ENCODE measurements at places on chromosomes 2 and 18.
A peak's percentile ranks its signal among the peaks of the same experiment; 100 is the strongest.

- DNase-seq = no peak
Measured at GRCh38 chr2:190512539-190513095, 21.9 kb downstream of the NEMP2 start.

DNA sequence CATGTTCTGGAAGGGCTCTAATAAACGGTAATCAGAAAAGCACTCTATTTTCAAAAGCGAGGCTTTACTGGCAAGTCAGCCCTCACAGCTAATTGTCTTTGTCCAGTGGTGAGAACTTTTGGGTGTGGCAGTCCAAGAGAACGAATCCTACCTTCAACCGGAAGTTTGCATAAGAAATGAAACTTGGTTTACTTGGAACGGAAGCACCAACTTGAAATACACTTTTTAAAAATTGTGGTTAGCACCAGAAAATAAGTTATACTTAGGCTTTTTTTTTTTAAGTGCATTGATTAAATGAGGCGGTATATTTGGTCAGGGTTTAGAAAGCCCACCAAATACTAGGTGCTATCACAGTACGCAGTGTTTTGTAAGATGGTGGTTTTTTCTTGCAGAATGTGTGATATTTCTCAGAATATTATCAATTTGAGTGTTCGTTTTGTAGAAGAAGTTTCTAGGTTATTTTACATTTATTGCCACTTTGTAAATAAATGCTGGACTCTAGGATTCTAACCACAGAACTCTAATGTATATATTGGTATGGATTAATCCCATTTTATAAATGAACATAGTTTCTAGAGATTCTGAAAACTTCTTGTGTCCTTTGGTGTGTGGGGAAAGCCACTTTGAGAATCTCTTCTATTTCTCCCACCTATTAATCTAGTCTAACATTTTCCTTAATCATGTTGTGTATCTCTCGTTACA, 1.2 kb downstream of the MYL12A start:
- peak; percentile 56 for DNase-seq

- DNase-seq = no peak
Measured at GRCh38 chr2:226273440-226273839, 526.2 kb downstream of the IRS1 start.

GRCh38 chr2:41907771-41908207, 140.0 kb upstream of the PKDCC start:
- no peak for DNase-seq

DNA sequence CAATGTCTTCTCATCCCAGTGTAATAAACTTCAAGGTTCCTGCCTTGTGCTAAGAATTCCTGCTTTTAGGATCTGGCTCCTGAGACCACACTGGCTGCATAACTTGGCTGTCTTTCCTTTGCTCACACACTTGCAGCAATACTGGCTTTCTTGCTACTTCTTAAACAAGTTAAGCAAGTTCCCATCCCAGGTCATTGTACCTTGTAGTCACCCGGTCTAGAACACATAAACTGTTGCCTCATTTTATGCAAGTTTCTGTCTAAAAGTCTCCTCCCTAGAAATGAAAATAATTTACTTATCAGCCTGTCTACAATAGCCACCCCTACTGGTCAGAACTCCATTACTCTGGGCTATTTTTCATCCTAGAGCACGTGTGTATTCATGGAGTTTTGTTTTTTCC, 887.9 kb upstream of the FAM98A start:
- no peak for DNase-seq

GRCh38 chr18:46253498-46253897, 149.3 kb downstream of the HAUS1 start:
- DNase-seq = no peak

GRCh38 chr2:39523308-39524044, 86.4 kb upstream of the MAP4K3 start:
- no peak for DNase-seq

- no peak for DNase-seq
Measured at GRCh38 chr18:76496194-76496890, 1.3 kb upstream of the ZNF516 start.

GRCh38 chr2:20595439-20596192, 55.3 kb downstream of the HS1BP3 start:
- no peak for DNase-seq
